ENCODE measurements at places on chromosomes 7 and 10.

GRCh38 chr7:24898691-24899090 is 81.3 kb downstream of the OSBPL3 start:
- peak; percentile 79 for DNase-seq

- no peak for DNase-seq
Observed at GRCh38 chr7:2792856-2793487, 51.1 kb downstream of the GNA12 start.

- DNase-seq, result no peak
Observed at GRCh38 chr10:63434866-63435854, 30.6 kb downstream of the JMJD1C start.

- DNase-seq, result peak; percentile 83
Observed at GRCh38 chr7:94266238-94266644, 128.5 kb upstream of the COL1A2 start.

- DNase-seq, result peak; percentile 78
Observed at GRCh38 chr7:94529516-94529915, 19.9 kb downstream of the CASD1 start.

DNA sequence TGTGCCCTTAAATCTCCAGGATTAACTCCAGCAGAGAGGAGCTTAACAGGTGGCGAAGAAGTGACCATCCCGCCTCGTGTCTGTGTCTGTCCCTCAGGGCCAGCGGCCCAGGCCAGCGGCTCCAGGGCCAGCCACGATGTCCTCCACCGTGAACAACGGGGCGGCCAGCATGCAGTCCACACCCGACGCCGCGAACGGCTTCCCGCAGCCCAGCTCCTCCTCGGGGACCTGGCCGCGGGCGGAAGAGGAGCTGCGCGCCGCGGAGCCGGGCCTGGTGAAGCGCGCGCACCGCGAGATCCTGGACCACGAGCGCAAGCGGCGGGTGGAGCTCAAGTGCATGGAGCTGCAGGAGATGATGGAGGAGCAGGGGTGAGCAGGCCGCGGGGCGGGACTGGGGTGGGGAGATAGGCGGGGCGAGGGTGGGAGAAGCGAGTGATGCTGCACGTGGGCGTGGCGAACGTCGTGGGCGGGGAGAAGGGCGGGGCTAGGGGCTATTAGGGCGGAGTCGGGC is 33.3 kb downstream of the SRRM3 start:
- DNase-seq, result peak; percentile 94

- DNase-seq, result peak; percentile 45
Observed at GRCh38 chr10:6741541-6741941, 161.5 kb upstream of the PRKCQ start.

DNA sequence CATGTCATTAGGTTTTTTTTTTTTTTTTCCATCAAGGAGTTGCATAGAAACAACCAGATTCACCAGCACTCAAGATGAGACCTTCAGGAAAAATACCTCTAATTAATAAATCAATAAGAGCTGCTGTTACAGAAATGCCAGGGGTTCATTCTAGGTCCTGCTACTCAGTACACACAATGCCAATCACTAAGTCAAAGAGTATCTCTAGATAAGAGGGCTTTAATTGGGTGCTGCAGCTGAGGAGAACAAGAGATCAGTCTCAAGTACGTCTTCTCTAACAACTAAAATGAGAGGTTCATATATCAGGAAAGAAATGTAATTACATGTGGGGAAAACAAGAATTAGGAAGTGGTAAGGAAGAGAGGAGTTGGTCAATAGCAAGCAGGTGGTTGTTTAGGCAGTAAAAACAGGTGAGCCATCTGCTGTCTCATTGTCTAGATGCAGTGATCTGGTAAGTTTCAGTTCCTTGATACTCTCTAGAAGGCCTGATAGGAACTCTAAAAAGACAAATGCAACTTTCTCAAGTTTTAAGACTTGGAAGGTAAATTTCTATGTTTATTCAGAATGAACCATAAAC is 272.9 kb upstream of the ZWINT start:
- no peak for DNase-seq

- peak; percentile 17 for DNase-seq
Observed at GRCh38 chr7:45203936-45204445, 46.4 kb downstream of the RAMP3 start.

- DNase-seq, result no peak
Observed at GRCh38 chr10:72542396-72542815, 83.5 kb downstream of the MICU1 start.

DNA sequence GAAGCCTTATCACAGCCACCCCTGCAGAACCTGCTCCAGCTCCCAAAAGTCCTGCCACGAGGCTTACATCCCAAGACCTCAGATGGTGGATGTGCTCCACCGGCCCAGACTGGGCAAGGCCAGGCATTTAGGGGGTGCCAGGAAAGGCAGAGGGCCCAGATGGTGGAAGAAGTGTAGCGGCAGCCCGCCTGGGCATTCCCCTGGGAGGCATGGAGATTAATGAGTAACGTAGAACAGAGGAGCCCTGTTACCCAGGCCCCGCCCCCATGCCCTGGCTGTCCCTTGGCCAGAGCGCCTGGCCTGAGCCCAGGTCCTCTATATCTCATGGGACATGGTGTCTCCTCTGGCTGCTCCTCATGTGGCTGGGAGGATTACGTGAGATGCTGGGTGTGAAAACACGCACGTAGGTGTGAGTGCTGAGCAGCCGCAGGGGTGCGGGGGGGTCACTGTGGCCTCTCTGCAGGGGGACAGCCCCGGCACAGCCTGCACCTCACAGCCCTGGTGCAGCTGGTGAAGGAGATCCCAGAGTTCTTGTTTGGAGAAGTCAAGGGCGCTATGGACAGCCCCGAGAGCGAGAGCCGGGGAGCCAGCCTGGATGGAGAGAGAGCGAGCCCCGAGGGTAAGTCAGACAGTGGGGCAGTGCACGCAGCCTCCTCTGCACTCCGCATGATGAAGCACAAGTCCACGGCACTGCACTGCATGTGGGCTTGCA is 52.9 kb downstream of the ZNF467 start:
- no peak for DNase-seq

- DNase-seq, result no peak
Observed at GRCh38 chr7:90210981-90211380, 559 bp upstream of the STEAP2 start.

- DNase-seq, result peak; percentile 21
Observed at GRCh38 chr7:30366606-30367005, 82.2 kb downstream of the ZNRF2 start.

GRCh38 chr7:105877736-105878135 is 1.3 kb upstream of the ATXN7L1 start:
- no peak for DNase-seq

DNA sequence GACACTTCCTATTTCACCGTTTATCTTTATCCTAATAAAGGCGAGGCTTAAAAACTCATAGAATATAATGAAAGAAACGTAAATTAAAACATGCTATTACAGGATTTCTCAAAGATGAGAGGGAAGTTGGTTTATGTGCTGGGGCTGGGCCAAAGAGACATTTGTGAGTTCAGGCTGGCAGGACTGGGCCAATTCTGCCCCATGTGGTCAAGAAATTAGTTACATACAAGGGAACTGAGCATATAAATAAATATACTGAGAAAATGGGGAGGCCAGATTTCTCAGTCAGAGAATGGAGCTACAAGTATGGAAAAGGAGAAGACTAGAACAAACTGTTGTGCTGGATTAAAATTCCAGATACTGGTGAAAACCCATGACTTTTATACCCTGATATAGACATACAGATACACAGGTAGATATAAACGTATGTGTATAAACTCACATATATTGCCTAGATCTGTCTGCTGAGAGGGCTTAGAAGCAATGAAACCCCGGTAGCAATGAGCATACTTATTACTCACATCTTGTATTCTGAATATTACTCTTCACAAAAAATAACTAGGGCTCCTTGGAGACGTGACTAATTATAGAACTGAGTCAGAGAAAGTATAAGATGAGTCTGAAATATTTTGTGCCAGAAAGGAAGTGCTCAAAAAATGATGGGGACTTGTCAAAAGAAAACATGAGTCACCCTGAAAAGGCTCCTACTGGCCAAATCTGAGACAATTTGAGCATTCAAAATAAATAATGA is 155.7 kb upstream of the FGFR2 start:
- DNase-seq, result peak; percentile 91

DNA sequence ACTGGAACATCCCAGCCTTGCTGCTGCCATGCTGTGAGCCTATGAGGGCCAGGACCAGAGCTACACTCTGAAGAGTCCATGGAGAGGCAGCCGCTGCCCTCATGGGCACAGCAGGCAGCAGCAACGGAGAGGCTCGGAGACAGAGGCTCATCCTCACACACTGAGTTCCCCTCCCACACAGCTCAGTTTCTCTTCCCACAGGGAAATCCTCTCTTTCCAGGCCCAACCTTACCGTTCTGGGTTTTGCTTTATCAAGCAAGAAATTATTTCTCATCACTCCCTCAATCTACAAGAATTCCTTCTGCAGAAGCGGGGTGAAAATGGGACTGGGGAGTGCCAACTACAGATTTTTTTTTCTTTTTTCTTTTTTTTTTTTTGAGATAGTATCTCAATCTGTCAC is 36.6 kb downstream of the GOLGA7B start:
- DNase-seq, result no peak

DNA sequence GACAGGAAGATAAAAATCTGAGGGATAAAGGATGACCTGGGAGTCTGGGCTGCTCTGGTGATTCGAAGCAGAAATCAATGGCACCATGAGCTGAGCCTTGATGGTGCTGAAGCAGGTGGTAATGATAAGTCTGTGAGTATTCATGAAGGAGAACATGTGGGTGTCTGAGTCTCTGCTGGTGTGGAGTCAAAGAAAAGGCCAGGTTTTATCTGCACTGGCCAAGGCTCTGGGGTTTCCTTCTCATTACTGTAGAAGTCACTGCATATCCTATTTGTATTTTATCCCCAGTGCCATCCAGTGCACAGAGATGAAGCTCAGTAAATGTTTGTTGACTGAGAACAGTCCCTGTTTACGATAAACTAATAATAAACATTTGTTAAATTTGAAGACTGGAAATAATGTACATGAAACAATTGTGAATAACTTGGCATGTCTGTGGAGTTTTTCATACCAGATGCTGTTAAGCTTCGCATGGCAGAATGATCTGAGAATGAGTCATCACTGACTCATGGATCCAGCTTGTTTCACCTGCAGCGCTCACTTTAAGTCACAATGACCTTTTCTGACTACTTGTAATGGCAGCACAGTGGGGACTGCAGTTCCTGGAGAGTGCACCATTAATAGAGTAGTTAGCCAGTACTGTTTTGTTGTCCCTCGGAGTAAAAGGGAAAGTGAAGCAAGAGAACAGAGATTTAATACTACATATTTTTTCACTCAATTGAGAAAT is 538.5 kb downstream of the HTR7 start:
- peak; percentile 96 for DNase-seq

GRCh38 chr7:5495581-5496375 is 72.1 kb upstream of the TNRC18 start:
- DNase-seq, result no peak

DNA sequence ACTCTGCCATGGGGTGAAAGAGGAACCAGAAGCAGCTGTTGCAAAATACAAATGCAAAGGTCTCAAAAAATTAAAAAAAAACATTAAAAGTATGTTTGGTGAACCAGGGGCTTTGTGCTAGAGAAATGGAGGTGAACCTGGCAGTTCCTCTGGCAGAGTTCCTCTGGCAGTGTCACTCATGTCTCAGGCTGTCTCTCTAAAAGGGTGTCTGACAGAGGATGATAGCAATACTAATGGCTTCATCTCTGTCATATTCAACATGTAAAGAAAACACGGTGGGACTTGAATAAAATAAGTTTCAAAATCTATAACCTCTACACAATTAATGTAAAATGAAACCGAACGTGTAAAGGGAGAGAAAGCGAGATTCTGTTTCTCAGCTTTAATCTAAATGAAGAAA is 375.7 kb upstream of the VWC2 start:
- DNase-seq, result no peak

- no peak for DNase-seq
Observed at GRCh38 chr10:27663621-27664020, 82.0 kb downstream of the MKX start.

- DNase-seq, result no peak
Observed at GRCh38 chr10:1548596-1548995, 188.7 kb downstream of the ADARB2 start.

- DNase-seq, result peak; percentile 70
Observed at GRCh38 chr7:47179812-47180515, 401.9 kb downstream of the TNS3 start.

DNA sequence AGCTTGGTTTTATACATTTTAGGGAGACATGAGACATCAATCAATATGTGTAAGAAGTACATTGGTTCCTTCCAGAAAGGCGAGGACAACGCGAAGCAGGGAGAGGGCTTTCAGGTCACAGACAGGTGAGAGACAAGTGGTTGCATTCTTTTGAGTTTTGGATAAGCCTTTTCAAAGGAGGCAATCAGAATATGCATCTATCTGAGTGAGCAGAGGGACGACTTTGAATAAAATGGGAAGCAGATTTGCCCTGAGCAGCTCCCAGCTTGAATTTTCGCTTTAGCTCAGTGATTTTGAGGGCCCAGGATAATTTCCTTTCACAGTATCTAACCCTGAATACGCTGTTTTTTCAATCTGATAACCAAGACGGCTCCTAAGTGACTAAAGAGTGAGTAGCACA is 82.5 kb upstream of the MYO3A start:
- no peak for DNase-seq

DNA sequence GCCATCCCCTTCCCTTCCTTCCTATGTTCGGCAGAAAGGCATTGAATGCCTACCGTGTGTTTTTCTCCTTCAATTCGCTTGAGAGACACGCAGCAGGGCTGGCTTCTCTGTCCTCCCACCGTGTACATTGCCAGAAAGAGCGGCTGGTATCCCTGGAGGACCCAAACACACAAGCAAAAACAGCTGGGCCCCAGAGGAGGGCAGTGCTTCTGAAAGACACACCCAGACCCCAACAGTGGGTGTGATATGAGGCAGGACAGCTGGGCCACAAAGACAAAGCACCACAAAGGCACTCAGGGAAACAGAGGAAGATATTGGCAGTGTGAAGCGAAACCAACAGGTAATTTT is 133.1 kb upstream of the SH2B2 start:
- DNase-seq, result no peak

GRCh38 chr7:43764039-43764761 is 5.7 kb downstream of the BLVRA start:
- peak; percentile 56 for DNase-seq

GRCh38 chr10:100469756-100470155 is 6.9 kb downstream of the WNT8B start:
- DNase-seq, result no peak

DNA sequence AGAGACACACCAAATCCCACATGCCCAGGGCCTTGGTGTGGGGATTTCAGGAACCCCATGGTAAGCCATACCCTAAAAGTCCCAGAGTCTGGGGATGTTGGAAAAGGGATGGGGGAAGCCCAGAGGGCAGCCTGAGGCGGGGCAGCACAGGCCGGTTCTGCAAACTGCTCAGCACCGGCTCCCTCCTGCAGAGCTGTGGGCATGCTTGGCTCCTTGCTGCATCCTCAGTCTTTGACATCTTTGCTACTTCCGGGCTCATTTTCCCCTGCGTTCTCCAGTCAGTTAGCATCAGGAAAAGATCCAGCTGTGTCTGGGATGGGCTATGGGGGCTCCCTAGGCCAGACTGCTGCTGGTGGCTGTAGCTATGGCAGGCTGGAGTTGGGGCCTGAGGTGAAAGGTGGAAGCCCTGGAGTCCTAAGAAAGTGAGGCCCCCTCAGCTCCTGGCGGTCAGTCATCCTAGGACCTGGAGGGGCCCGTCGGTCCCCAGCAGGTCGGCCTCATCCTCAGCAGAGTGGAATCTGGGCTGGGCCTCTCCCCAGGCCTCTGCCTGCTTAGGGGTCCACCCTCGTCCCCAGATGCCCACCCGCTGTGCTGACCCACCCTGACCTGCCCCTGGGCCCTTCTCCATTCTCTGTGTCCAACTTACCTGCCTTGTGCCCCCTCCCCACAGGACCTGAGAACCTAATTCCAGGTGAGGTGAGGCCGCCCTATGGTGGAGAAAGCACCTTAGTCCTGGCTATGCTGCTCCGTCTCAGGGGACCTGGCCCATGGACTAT is 9.3 kb downstream of the TBATA start:
- no peak for DNase-seq

GRCh38 chr7:47480576-47481538 is 101.1 kb downstream of the TNS3 start:
- no peak for DNase-seq

Measured in iris pigment epithelial cell (primary cell).